ENCODE measurements at places on chromosomes 2 and 18. TPM values are rescaled to one million over a fixed set of nuclear protein-coding genes. Genes with fewer than 3 reads are reported as not detected.

TUBA3E gene
- 0.57 TPM for total RNA-seq

ANXA4 gene
- total RNA-seq, result 92.0 TPM

TRIM54 gene
- 0.25 TPM for total RNA-seq

MYO7B gene
- 0.58 TPM for total RNA-seq

DSEL gene
- total RNA-seq, result 0.18 TPM

UGT1A3 gene
- 0.64 TPM for total RNA-seq

SERPINB11 gene
- not detected for total RNA-seq

OR6B3 gene
- not detected for total RNA-seq

PTPRN gene
- not detected for total RNA-seq

DIPK1C gene
- total RNA-seq, result not detected

PJVK gene
- 2.1 TPM for total RNA-seq

SLC39A6 gene
- total RNA-seq, result 20.1 TPM

GTF2A1L gene
- not detected for total RNA-seq

ARHGEF4 gene
- total RNA-seq, result 2.8 TPM

DUSP2 gene
- 13.6 TPM for total RNA-seq

FOXI3 gene
- total RNA-seq, result 0.14 TPM

ZNF521 gene
- 0.09 TPM for total RNA-seq

KIF1A gene
- total RNA-seq, result 33.1 TPM

MYOM1 gene
- total RNA-seq, result 0.41 TPM

PKDCC gene
- total RNA-seq, result 339 TPM

DNAJC5G gene
- total RNA-seq, result 0.25 TPM

CYP27C1 gene
- total RNA-seq, result 0.11 TPM

FEV gene
- not detected for total RNA-seq

TRAPPC12 gene
- total RNA-seq, result 85.0 TPM

CYP26B1 gene
- 1.7 TPM for total RNA-seq

SERPINB3 gene
- total RNA-seq, result not detected

ATP6V1C2 gene
- total RNA-seq, result 4.8 TPM

TMEM178A gene
- total RNA-seq, result not detected

IL1R2 gene
- total RNA-seq, result 15.5 TPM

SMYD1 gene
- not detected for total RNA-seq

PDE6D gene
- 9.1 TPM for total RNA-seq

LINC00305 gene
- total RNA-seq, result not detected

TMEM169 gene
- total RNA-seq, result 1.1 TPM

PRR30 gene
- not detected for total RNA-seq

CEP68 gene
- 14.0 TPM for total RNA-seq

KCNS3 gene
- total RNA-seq, result 0.14 TPM

SLC14A1 gene
- total RNA-seq, result not detected

MAB21L4 gene
- total RNA-seq, result 69.9 TPM

ADCYAP1 gene
- not detected for total RNA-seq

STON1 gene
- total RNA-seq, result 1.8 TPM

ST6GAL2 gene
- not detected for total RNA-seq

UGT1A1 gene
- total RNA-seq, result 2.6 TPM

GALR1 gene
- total RNA-seq, result not detected

CCNYL1 gene
- 39.4 TPM for total RNA-seq

MYO3B gene
- total RNA-seq, result 0.09 TPM

ERFE gene
- total RNA-seq, result 1.6 TPM

VWA3B gene
- not detected for total RNA-seq

KCTD1 gene
- total RNA-seq, result 6.8 TPM
